ENCODE measurements at places on chromosomes 11 and 22. TPM values are rescaled to one million over a fixed set of nuclear protein-coding genes. Genes with fewer than 3 reads are reported as not detected.

DNA sequence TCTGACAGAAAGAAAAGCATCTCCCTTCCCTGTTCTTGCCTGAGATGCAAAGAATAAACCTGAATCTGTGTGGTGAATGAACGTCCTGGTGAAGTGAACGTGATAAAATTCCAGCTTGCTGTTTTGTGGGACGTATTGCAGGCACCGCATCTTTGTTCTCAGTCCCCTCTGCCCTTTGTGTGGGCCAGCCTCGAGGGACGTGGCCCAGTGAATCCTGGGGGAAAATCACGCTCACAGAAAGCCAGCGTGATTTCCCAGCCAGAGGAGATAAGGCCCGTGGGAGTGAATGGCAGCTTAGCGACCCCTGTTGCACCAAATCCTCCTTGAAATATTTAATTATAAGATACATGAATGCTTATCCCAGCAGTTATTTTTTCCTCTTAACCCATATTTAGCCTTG lies 129.1 kb downstream of the COMMD9 start:
- no peak for DNase-seq

The KLHL35 gene
- total RNA-seq: 4.4 TPM

DNA sequence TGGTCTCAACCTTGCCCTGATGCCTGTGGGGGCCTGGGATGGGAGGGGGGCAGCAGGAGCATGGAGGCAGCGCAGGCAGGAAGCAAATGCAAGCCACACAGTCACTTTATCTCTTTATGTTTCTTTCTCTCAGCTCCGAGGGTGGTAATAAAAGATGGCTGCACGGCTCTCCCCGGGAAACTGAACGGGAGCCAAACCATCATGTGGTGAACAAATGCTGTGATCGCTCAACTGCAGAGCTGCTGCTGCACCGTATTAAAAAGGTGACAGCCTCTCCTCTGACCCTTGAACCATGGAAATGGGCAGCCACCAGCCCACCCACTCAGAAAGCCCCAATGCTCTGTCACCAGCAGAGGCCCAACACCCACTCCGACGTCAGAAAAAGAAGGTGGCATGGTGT lies 110.0 kb downstream of the TIMP3 start:
- DNase-seq: no peak

DNA sequence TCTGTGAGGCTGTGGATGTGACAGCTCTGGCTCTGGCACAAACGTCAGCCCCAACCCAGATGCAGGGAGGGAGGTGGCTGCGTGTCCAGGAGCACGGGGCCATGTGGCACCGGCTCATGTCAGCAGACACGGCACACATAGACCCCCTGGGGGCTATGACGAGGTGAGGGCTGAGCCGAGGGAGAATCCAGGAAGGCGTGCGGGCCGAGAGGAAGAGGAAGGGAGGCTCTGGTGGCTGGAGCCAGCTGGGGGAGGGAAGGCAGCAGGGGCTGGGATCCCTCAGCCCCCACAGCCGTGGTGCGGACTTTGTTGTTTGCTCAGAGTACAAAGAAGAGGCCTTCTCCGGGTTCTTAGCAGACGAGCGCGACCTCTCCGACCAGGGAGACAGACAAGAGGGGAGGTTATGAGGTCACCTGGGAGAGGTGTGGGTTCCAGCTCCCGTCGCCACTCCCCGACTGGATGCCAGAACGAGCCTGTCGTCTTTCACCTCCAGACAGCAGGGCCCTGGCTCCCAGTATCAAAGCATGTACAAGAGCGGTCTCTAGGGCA lies 46.1 kb downstream of the CDKN1C start:
- DNase-seq: no peak

- DNase-seq: no peak
These were observed 1.2 kb downstream of the BIRC3 start for GRCh38 chr11:102318469-102318868.
